GM23338 (cell line): ENCODE measurements at places on chromosomes 2 and 18. TPM values are rescaled to one million over a fixed set of nuclear protein-coding genes. Genes with fewer than 3 reads are reported as not detected.

DNA sequence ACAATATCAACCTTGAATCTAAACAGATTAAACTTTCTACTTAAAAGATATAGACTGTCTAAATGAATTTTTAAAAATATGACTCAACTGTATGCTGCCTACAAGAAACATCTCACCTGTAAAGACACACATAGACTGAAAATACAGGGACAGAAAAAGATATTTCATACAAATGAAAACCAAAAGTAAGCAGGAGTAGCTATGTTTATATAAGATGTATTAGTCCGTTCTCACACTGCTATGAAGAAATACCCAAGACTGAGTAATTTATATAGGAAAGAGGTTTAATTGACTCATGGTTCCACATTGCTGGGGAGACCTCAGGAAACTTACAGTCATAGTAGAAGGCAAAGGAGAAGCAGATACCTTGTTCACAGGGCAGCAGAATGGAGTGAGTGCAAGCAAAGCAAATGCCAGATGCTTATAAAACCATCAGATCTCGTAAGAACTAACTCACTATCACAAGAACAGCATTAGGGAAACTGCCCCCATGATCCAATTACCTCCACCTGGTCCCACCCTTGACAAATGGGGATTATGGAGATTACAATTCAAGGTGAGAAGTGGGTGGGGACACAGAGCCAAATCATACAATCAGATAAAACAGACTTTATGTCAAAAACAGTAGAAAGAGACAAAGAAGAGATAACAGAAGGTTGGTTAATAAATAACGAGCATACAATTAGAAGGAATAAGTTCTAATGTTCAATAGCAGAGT lies 214.4 kb upstream of the SLC39A10 start:
- no peak for DNase-seq

The PJVK gene
- polyA plus RNA-seq: 1.5 and 1.6 TPM in 2 replicates

The CDC42EP3 gene
- polyA plus RNA-seq: 22.9 and 31.4 TPM in 2 replicates

- DNase-seq: no peak
Observed at GRCh38 chr18:2610549-2610948, 39.2 kb downstream of the NDC80 start.

GRCh38 chr2:51219468-51219867 lies 187.5 kb upstream of the NRXN1 start:
- peak; percentile 16 for DNase-seq

GRCh38 chr2:16656784-16657391 lies 8.7 kb downstream of the CYRIA start:
- no peak for DNase-seq

The ARL4C gene
- 5.6 and 5.8 TPM in 2 replicates for polyA plus RNA-seq

- no peak for DNase-seq
Observed at GRCh38 chr2:148653437-148653836, 8.9 kb downstream of the EPC2 start.

- no peak for DNase-seq
Observed at GRCh38 chr2:148545390-148546256, 98.9 kb upstream of the EPC2 start.

- no peak for DNase-seq
Observed at GRCh38 chr2:69770193-69770702, 28.3 kb downstream of the ANXA4 start.

DNA sequence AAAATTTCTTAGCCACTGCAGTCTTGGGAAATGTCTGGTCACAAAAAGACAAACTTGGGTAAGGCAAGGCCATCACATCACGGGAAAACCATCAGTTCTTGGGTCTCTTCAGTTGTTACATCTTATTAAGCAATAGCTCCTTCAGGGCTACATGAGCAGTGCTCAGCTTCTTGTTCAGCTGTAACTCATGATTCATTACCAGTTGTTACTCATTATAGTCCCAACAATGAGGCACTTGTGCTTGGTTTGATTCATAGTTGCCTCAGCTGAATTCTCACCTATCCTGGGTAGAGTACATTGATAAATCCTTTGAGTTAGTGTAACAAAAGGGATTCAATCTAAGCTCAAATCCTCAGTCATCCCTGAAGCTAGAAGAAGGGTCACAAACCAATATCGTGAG lies 102.4 kb upstream of the DCC start:
- DNase-seq: no peak

GRCh38 chr2:32887125-32887524 lies 59.6 kb upstream of the LTBP1 start:
- DNase-seq: no peak

DNA sequence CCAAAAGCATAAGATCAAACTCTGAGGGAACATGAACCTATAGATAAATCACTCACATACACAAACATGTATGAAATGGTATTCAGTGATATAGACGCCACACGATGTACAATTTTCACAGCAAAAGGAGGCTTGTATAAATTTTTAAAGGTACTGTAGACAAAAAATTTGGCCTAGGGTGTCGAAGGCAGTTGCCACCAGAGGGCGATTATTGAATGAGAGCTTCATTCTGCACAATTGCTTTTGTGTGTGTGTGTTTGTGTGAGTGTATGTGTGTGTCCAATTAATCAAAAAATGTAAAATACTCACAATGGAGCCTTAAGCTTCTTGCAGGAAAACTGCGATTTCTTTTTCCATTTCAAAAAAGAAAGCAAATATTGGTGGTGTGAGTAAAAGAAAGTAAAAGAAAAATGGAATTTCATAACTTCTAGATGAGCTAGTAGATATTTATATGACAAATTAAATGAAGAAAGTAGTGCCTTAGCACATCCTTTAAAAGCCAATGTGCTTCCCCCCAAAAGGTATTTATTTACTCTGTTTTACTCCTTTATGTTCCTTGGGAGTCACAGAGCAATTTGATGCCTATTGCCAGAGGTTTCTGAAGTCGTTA lies 800.1 kb downstream of the SATB2 start:
- DNase-seq: peak; percentile 77

- peak; percentile 85 for DNase-seq
Observed at GRCh38 chr2:154375579-154375931, 322.9 kb upstream of the KCNJ3 start.

DNA sequence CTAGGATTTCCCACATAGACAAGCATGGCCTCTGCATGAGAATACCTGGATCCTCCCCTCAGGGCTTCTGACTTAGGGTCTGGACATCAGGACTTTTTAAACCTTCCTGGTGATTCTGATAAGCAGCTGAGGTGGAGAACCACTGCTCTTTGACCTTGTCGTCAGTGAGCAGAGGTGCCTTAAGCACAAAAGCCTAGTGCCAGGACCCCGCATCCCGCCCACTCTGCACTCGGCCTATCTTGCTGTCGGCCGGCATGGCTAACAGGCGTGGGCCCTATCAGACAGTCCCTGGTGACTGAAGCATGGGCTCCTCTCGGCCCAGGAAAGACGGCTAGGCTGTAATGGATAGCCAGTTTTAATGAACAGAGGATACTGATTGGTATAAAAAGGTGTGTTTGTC lies 6.2 kb downstream of the ANKRD23 start:
- no peak for DNase-seq

The GNAL gene
- polyA plus RNA-seq: 6.2 and 7.5 TPM in 2 replicates

- no peak for DNase-seq
Observed at GRCh38 chr18:78611869-78612268, 367.7 kb upstream of the SALL3 start.

DNA sequence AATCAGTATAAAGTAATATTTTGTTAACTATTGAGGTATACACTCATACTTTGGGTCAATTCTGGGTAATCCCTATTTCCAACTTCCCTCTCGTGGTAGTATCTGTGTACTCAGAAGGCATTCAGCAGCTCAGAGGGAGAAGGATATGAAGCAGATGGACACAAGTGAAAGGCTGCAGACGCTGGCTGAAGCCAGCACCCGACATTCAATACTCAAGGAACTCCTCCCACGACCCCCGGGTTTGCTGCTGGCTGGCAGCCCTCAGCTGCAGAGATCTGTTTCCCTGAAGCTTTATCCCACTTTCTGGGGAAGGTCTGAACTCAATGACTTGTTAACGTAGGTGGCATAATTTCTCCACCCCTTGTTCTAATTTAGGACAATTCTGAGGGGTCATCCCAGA lies 847.3 kb upstream of the SOX11 start:
- no peak for DNase-seq

DNA sequence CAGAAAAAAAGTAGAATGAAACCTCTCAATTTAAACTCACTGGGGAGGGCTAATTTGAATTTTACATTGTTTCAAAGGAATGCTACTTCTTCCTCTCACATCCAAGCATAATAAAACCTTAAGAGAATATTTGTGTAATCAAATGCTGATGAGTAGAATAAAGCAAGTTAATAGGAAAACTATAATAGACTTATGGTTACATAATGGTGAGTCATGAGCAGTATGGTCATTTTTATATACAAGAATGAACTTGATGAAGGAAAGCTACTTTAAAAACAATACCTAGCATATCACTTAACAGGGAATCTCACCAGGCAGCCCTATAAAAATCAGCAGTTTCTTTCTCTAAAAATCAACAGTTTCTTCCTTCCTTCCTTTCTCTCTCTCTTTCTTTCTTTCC lies 80.3 kb downstream of the VSNL1 start:
- DNase-seq: no peak

The TUBB8B gene
- 0.74 and 1.2 TPM in 2 replicates for polyA plus RNA-seq

The HOXD11 gene
- not detected in 2 replicates for polyA plus RNA-seq

The ITGB6 gene
- polyA plus RNA-seq: not detected in 2 replicates

GRCh38 chr2:100407073-100407472 lies 10.4 kb downstream of the CHST10 start:
- DNase-seq: no peak

DNA sequence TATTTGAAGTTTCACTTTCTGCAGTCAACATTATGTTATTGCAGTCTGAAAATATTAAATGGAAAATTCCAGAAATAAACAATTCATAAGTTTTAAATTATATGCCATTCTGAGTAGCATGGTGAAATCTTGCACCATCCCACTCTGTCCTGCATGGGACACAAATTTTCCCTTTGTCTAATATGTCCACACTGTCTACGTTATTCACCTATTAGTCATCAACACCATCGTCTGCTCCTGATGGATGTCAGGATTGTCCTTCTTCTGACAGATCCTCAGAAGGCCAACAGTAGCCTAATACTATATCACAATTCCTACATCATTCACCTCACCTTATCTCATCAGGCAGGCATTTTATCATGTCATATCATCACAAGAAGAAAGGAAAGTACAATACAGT lies 163.1 kb downstream of the TXNL1 start:
- no peak for DNase-seq

GRCh38 chr18:13425357-13426091 lies 207.0 kb downstream of the LDLRAD4 start:
- no peak for DNase-seq

- no peak for DNase-seq
Observed at GRCh38 chr2:148515976-148516375, 128.6 kb upstream of the EPC2 start.

The FZD7 gene
- 164 and 188 TPM in 2 replicates for polyA plus RNA-seq

The GALR1 gene
- polyA plus RNA-seq: 0.19 and 0.32 TPM in 2 replicates

The POTEF gene
- 1.0 and 1.1 TPM in 2 replicates for polyA plus RNA-seq

DNA sequence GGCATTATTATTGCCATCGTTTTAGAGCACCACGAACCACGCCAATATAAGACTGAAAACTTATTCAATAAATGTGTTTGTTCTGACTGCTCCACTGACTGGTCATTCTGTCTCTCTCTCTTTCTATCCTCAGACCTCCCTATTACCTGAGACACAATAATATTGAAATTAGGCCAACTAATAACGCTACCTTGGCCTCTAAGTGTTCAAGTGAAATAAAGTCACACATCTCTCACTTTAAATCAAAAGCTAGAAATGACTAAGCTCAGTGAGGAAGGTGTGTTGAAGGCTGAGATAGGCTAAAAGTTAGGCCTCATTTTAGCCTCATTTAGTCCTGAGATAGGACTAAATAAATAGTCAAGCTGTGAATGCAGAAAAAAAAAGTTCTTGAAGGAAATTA lies 38.8 kb downstream of the G6PC2 start:
- no peak for DNase-seq

- no peak for DNase-seq
Observed at GRCh38 chr2:190637903-190638618, 10.8 kb upstream of the NAB1 start.

GRCh38 chr18:59265246-59265973 lies 7.8 kb downstream of the RAX start:
- peak; percentile 96 for DNase-seq

The OSGEPL1 gene
- polyA plus RNA-seq: 18.0 and 19.6 TPM in 2 replicates

DNA sequence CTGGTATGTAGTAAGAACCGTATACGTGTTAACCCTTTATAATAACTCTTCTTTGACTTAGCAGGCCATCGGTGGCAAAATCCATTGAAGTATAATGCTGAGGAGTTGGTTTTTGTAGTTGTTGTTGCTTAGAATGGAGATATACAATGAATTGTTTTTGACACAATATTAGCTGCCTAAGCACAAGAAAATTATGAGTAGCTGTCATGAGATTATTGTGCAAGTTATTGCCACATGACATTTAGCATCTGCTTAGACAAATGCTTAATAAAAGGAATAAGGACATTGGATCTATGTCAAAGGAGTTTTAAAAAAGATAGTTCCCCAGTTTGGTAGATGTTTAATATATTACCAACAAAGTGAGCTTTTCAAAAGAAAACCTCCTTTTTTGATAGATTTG lies 59.9 kb downstream of the ABCB11 start:
- no peak for DNase-seq

DNA sequence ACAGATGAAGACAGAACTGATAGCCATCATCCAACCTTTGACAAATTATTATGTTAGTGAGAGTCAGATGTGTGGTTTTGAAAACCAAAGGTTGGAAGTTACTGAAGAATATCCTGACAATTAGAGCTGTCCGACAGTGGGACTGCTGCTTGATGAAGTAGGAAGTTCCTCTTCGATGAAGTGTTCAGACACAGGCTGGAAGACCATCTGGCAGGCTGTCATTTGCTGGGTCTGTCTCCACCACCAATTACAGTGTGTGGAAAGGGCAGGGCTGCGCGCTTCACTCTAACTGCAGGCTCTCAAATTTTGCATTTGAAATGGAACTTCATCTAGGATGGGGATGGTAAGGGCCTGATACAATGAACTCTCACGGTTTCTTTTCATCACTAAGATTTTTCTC lies 313.8 kb downstream of the PIK3C3 start:
- no peak for DNase-seq

DNA sequence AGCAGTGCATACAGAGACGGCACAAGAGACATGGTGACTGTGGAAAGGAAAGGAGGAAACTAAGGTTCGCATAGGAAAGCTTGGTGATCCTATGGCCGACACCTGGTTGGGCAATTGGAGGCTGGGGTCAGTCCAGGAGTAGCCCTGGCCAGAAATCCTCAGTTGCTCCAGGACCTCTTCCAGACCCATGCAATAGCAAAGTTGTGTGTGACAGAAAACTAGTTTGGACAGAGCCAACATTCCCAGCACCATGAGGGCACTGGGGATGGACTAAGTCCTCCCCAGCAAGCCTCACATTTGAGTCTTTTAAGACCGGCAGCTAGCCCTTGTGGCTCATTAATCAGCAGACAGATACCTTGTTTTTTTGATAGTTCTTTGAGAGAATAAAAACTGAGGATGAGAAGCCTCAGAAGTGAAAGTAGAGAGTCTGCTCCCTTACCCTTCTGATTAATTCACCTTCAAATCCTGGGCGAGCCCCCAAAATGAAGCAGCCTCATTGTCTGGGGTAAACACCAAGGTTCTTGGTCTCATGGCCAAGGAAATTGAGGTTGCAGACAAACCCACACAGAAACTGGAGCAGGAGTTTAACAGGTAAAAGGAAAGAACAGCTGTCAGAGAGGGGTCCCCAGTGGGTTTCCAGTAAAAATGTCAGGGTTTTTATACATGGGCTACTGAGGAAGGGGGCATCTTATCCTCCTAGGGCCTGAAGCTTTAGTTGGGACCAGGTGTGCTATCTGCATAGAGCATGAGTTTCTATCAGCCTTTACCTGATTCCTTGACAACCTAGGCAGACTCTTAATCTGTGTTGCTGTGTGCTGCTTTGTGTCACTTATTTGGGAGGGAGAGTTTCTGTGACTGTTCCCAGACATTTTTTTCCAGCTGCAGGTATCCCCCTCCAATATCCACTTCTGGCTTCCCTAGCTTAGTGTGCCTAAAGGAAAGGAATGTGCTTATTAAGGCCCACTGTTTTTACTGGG lies 39.1 kb downstream of the STK17B start:
- peak; percentile 64 for DNase-seq

The HAAO gene
- 2.4 and 3.2 TPM in 2 replicates for polyA plus RNA-seq
